Pons (tissue), 1 donor: ENCODE measurements at places on chromosomes 12 and 14.
A peak's percentile ranks its signal among the peaks of the same experiment; 100 is the strongest.

DNA sequence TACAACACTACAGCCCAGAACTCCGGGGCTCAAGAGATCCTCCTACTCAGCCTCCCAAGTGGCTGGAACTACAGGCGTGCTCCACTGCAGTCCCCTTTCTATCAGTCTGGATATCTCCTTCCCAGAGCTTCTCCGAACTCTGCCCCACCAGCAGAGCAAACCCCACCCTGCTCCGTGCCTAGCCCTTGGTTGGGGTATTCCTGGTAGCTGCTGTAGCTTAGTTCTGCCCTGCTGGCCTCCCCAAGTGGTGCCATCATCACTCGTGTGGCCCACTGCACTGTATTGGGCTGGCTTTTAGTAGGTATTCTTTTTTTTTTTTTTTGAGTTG is 9.5 kb downstream of the HSP90AA1 start:
- DNase-seq = no peak

DNA sequence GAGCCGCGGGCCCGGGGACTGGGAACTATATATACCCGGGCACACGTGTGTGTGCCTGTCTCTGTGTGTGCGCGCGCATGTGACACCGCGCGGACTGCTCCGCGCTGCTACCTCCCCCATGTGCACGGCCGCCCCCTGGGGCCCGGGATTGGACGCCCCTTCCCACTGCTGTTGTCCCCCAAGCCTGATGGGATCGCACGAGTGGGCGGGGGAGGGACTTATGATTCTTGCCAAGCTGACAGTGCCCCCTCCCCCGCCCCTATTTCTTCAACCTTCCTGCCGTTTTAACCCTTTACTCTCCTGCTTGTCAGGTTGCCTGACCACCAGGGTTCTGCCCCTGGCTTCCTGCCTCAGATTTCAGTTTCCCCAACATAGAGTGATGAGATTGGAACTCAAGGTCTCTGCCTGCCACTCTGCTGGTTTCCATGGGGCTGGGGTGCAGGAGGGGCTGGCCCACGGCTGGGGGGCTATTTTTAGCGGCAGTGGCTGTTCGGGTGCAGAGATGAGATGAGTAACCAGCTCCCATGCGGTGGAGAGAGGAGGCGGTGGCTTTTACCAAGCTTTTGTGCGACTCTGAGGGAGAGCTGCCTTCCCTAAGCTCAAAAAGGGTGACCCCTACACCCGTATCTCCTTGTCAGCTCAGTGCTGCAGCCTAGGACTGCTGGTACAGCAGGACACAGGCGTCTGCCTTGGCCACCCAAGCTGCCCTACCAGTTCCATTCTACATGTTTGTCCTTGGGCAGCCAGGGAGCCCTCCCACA is at the start of gene DDN:
Gene DDN, minus strand, starts transcription at position 5 of the 761 bp plus-strand sequence. CDS start 88 bp downstream, outside the sequence.
- DNase-seq = no peak

DNA sequence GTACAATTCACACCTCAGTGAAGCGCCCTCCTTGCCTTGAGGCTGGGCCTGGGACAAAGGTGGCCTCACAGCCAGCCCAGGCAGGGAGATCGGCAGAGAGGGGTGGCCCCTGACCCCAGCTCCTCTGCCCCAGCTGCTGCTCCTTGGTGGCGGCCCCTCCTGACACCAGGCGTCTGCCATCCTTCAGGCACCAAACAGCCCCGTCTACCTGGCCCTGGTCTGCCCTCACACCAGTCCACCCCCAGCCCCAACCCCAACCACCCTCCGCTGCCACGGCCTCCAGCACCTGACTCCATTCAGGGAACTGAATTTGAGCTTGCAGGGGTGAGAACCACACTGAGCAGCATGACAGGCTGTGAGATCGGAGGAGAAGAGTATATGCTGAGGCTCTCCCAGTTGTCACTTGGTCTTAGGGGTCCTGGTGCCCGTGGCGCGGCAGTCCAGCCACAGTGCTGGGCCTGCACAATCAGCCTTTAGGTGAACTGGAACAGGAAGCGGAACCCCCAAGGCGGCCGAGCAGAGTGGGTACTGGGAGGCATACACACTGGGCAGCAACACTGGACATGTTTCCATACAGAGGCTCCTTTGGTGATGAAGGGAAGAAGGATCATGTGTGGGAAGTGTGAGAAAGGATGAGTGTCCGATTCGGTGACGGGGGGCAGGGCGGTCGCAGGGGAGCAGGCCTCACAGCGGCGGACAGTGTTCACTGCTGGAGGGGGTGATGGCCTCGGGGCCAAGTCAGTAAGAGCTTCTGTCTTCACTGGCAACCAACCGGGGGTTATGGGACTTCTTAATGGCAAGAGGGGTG is 18.7 kb downstream of the ZFYVE21 start:
- DNase-seq = no peak

GRCh38 chr14:31283578-31284252 is 76.1 kb upstream of the HECTD1 start:
- no peak for DNase-seq

- DNase-seq = no peak
Observed at GRCh38 chr12:89289720-89290119, 62.6 kb downstream of the DUSP6 start.

DNA sequence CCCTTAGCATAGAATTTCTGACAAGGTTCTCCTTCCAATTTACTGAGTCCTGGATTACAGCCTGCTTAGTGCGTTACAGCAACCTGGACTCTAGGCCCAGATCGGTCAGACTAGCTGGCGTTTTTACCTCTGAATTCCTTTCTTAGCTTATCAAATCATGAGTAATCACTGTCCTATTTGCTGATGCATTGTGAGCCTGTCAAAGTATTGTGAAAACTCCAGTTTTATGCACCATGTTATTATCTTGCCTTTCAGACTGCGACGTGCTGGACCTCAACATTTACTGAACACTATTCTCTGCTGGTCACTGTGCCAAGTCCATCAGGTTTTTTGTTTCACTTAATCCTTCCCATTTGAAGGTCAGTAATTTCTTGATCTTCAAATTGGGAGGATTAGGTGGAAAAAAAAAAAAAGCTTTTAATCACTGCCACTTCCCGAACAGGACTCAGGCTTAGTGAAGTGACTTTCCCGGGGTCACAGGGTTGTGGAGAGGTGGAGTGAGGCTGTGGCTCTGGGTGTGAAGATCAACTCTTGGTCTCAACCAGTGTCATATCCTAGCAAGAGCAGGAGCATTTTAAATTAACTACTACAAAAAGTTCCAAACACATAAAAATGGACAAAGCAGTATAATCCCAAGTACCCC is 31.2 kb downstream of the FBXO21 start:
- DNase-seq = no peak

DNA sequence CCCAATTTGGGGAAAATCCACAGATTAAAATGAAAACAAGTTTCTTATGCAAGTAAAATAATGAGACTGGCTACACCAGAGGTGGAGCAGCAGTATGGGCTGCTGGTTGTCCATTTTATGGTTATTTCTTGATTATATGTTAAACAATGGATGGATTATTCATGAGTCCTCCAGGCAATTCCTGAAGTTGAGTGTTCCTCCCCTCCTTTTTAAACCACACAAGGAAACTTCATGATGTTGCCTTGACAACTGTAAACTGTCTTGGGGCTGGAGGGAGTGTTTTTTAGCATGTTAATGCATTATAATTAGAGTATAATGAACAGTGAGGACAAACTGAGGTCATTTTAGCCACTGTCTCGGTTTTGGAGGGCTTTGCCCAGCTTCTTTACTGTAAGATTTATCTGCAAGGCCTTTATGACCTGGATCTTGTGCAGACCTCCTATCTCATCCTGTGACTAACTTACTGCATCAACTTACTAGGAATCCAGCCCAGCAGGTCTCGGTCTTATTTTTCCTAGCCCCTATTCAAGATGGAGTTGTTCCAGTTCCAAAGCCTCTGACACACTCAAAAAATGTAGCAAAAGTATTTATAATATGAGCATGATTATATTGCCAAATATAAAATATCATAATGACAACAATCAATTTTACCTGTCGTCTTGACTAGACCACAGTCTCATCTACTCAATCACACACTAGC is 534.0 kb downstream of the TMEM121 start:
- DNase-seq = no peak

DNA sequence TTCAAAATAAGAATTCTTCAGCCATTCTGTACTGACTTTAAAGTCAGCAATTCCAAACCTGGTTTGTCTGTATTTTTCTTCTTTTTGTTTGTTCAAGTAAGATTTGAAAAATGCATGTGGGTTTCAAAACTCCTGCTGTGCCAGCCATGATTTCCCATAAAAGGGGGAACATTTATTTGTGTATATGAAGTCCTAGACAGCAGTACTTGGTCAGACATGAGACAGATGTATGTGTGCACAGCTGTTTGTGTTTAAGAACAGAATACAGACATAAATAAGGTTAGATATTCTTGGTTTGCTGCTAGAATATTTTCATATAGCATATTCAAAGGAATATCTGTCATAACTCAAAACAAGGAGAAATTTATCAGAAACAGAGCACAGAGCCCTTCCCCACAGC is 236.0 kb downstream of the ADAMTS20 start:
- no peak for DNase-seq

DNA sequence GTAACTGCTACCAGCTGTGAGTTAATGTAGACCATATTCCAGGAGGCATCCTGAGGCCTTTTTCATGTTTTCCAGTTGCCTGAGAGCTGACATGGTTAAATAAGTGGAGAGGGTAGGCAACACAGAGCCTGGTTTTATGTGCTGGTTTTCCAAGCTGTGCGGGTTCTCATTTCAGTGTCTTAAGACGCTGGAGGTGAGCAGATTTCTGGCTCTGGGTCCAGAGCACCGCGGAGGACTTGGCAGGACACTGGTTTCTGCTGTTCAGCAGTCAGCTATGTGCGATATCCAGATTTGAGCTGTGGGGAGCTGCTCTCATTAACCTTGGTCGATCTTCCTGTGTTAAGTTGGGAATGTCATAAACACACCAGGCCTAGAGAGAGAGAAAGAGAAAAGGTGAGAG is 680.8 kb downstream of the BCL11B start:
- DNase-seq = peak; percentile 19

DNA sequence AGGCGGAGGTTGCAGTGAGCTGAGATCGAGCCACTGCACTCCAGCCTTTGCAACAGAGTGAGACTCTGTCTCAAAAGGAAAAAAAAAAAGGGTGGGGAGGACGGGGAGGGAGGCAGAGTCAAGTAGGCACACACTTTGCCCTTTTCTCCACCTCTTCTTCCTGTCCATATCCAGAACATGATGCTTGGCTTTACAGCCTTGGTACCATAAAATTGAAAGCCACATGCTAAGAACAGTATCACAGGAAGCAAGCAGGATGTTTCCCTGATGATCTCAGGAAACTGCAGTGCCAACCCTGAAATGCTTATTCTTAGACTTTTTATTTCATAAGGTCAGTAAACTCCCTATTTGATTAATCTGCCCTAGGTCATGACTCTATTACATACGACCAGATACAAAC is 32.5 kb upstream of the YAF2 start:
- no peak for DNase-seq

- DNase-seq = no peak
Observed at GRCh38 chr14:31083781-31084180, 57.6 kb upstream of the STRN3 start.

GRCh38 chr14:63544591-63545299 is 1.6 kb upstream of the PPP2R5E start:
- DNase-seq = peak; percentile 60

DNA sequence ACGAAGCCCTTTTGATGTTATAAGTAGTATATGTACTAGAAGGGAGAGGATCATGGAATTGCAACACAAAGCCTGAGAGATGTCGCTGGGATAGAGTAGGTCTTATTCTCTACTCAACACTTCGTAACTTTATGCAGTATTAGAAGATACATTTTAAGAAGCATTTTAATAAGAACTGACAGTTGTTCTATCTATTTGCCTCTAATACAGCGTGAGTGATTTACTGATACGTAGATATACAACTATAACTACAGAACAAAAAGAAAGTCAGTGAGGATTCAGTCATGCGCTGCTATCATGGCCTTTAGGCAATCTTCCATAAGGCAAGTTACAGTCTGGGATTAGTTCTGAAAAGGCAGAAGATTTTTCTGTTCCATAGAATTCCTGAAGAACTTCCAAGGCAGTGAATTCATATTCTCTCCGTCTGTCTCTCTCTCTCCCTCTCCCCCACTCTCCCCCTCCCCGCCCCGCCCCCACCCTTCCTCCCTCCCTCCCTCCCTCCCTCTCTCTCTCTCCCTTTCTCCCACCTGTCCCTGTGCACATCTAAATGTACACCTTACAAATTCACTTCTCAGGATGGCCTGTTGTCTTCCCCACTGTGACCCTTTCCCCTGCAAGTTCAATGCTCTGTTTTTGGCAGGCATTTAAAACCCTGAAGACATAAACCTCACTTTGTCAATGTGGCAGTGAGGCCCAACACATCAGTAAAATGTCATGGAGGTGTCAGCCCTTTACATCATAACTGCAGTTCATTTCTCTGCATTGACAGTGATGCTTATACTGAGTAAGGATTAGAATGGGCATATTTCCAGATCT is 470.6 kb downstream of the EGLN3 start:
- DNase-seq = no peak

DNA sequence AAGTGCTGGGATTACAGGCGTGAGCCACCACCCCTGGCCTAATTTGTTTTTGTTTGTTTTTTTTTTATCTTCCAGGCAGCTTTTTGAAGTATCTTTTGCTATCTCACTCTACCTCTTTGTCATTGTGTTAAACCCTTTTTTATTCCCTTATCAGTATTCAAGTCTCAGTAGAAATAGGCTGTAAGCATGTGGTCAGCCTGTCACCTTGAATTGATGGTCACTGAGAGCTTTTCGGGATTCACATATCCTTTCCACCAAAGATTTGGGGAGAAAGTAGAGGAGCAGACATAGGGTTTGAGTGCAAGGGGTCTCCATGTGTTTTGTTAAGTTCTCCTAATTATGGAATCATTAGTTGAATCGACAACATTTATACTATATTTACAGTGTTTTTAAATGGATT is 36.4 kb downstream of the TMPO start:
- no peak for DNase-seq
